ENCODE measurements at places on chromosomes 4 and X.

GRCh38 chr4:135418353-135418752, 1216.8 kb upstream of the PABPC4L start:
- no peaks in the 10 kb centered on the region for H3K27me3 ChIP-seq
- H3K4me3 ChIP-seq, result no peak overlapping the region
- H3K4me1 ChIP-seq, result no peaks in the 10 kb centered on the region

DNA sequence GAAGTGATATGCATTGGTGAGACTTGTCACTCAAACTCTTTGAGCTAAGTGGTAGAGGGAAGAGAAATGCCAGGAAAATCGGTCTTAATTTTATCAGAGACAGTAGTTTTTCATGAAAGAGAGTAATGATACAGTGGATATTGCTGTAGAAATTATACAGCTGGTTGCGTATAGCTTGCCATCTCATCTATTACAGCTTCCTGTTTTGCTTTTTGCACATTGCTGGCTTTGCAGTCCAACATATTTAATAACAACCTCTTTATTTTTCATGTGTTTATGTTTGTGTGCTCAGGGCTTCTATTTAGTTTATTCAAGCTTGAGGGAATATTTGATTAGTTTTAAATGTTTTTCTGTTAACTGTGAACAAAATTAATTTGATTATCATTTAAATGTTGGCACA, 11.5 kb downstream of the SMAD1 start:
- no peaks in the 10 kb centered on the region for H3K27me3 ChIP-seq
- peaks cover 4% of the 10 kb centered on the region for H3K36me3 ChIP-seq
- peaks cover 20% of the 10 kb centered on the region for H3K4me1 ChIP-seq
- no peak overlapping the region for H3K27ac ChIP-seq

DNA sequence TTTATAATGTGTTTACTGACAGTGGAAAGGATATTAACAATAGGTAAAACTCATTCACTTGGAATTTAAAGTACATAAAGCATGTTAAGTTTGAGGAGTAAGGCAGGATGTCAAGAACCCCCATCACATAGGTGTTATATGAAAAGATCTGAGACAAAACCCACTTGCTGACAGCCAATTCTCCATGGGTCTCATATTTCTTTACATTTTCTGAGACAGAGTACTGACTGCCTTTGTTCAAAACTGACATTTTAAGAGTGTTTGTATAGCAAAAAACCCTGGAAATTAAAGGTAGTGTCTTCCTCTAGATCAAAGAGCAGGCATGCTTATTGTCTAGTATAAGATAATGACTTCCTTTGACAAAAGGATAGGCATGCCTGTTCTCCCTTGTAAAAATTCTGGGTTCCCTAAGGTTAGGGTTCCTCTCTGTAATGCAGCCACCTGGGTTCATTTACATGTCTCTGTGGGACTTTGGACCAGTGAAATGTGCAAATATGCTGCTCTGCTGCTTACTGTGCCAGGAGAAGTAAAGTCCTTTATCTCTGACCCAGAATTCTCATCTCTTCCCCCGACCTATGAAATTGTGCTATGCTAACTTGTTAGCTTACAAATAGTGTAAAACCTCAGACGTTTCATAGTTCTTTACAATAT, 123.6 kb downstream of the PCDH18 start:
- H3K36me3 ChIP-seq, result peaks cover 4% of the 10 kb centered on the region
- H3K27ac ChIP-seq, result no peak overlapping the region
- no peak overlapping the region for H3K4me3 ChIP-seq
- DNase-seq, result no peak
- peaks cover 10% of the 10 kb centered on the region for H3K4me1 ChIP-seq

DNA sequence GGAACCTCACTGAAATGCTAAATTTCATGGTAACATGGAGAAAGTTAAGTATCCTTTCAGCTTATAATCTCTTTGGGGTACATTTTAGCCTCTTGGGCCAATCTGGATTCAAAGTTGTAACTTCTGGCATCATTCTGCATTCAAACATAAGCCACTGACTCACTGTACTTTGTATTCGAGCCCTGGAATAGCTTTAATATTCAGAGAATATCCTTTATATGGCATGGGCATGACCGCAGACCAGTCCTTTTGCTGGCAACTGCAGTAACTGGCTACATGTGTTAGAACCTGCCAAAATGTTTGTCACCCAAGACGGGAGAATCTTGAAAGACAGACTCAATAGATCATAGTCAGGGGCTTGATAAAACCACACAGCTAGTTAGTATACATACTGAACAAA, 3.3 kb downstream of the GASK1B start:
- peaks cover 41% of the 10 kb centered on the region for H3K4me1 ChIP-seq
- H3K4me3 ChIP-seq, result peak overlapping the region; percentile 89
- no peaks in the 10 kb centered on the region for H3K27me3 ChIP-seq
- H3K36me3 ChIP-seq, result peaks cover 4% of the 10 kb centered on the region

DNA sequence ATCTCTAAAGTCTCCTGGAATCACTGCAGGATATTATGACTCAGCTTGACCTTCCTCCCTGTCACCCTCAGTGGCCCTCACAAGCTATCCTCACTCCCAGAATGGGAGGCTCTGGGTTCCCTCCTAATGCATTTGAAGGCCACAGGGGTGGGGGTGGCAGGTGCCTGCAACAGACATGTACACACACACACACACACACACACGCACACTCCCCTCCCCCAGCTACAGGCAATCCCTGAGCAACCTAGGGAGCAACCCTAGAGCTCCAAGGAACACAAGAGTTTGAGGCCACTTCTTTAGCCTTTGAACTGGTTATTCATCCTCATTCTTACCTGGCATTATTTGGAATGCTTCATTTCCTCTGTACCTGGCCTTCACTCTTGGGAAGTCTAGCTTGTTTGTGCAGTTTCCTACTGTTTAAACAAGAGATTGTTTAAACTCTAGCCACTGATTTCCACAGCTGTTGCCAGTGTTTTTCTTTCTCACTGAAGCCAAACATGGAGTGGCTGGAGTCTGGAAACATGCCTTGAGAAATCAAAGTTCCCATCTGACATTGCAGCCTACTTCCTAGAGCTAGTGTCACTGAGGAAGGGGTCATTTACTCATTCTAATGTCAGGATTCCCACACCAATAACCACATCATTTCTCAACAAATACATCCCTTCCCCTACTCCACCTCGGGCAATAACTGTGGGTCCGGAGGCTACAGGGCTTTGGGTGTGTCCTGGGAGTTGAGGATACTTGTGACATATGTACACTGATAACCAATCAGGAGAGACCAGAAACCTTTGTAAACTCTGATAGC, 37.7 kb downstream of the MAOA start:
- H3K4me1 ChIP-seq, result peaks cover 6% of the 10 kb centered on the region
- H3K27ac ChIP-seq, result no peak overlapping the region
- H3K4me3 ChIP-seq, result no peak overlapping the region

GRCh38 chrX:131764216-131764615, 220.3 kb downstream of the OR13H1 start:
- H3K4me1 ChIP-seq, result no peaks in the 10 kb centered on the region
- no peak overlapping the region for H3K4me3 ChIP-seq
- no peaks in the 10 kb centered on the region for H3K36me3 ChIP-seq

DNA sequence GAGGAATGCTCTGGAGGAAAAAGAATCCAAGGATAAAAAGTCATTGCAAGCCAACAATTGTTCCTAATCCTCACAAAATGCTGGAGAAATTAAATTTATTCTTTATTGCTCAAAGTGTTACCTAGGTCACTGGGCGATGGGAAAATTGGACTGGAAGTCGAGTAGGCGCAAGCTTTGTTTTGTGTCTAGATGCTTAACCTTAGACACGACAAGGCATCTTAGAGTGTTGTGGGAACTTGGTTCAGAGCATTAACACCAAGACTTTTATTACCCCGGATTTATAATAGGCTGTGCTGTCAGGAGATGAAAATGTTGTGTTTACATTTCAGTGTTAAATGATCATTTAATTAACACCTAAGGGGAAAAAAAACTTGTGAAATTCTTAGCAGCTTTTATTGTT, 25.1 kb downstream of the SLIT2 start:
- H3K27ac ChIP-seq, result no peak overlapping the region
- H3K4me1 ChIP-seq, result peaks cover 58% of the 10 kb centered on the region

- H3K36me3 ChIP-seq, result no peaks in the 10 kb centered on the region
- DNase-seq, result no peak
- H3K4me3 ChIP-seq, result no peak overlapping the region
- no peak overlapping the region for H3K27ac ChIP-seq
These were observed 28.3 kb upstream of the AP1S2 start for GRCh38 chrX:15882704-15883539.

- no peaks in the 10 kb centered on the region for H3K4me1 ChIP-seq
- H3K4me3 ChIP-seq, result no peak overlapping the region
- no peaks in the 10 kb centered on the region for H3K36me3 ChIP-seq
- no peak overlapping the region for H3K27ac ChIP-seq
- H3K27me3 ChIP-seq, result no peaks in the 10 kb centered on the region
- no peak for DNase-seq
These were observed 215.6 kb upstream of the PPARGC1A start for GRCh38 chr4:24105327-24106038.

GRCh38 chr4:26183017-26183416, 137.8 kb upstream of the RBPJ start:
- no peaks in the 10 kb centered on the region for H3K4me1 ChIP-seq
- no peaks in the 10 kb centered on the region for H3K36me3 ChIP-seq
- no peak overlapping the region for H3K4me3 ChIP-seq
- no peaks in the 10 kb centered on the region for H3K27me3 ChIP-seq
- no peak for DNase-seq

DNA sequence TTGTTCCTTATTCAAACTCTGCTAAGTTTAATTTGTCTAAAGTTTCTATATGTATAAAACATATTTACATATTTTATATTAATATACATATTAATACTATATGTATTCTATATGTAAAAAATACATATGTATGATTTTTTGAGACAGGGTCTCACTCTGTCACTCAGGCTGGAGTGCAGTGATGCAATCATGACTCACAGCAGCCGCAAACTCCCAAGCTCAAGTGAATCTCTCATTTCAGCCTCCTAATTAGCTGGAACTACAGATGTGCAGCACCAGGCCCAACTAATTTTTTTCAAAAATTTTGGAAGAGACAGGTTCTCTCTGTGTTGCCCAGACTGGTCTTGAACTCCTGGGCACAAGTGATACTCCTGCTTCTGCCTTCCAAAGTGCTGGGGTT, 684.9 kb downstream of the TRAM1L1 start:
- H3K4me3 ChIP-seq, result no peak overlapping the region
- no peaks in the 10 kb centered on the region for H3K27me3 ChIP-seq
- H3K27ac ChIP-seq, result no peak overlapping the region
- H3K4me1 ChIP-seq, result no peaks in the 10 kb centered on the region

GRCh38 chrX:12911122-12911470, 4.7 kb downstream of the TLR8 start:
- DNase-seq, result no peak
- H3K4me3 ChIP-seq, result no peak overlapping the region
- H3K4me1 ChIP-seq, result no peaks in the 10 kb centered on the region
- no peak overlapping the region for H3K27ac ChIP-seq
- H3K36me3 ChIP-seq, result no peaks in the 10 kb centered on the region

DNA sequence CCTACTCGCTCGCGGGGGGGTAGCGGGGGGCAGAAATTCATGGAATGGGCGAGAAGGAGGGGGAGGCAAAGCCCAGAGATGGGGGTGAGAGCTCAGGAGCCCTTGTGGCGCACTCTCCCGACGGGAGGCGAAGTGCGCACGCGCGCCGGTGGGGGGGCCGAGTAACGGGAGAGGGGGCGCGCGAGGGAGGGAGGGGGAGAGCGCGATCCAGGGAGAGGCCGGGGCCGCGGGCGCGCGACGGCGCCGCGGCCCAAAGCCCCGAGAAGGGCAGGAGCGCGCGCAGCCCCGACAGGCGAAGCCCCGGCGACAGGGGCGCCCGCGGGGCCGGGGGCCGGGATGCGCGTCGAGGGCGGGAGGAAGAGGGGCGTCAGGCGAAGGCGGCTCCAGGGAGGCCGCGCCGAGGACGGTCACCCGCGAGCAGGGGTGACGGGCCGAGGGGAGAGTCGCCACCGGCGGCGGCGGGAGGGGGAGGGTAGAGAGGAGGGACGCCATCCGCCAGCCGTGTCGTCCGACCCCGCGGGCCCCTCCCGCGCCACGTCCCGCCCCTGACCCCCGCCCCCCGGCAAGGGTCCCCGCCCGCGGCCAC, 421 bp downstream of the MECP2 start:
- no peaks in the 10 kb centered on the region for H3K27me3 ChIP-seq
- H3K4me3 ChIP-seq, result peak overlapping the region; percentile 87
- no peaks in the 10 kb centered on the region for H3K36me3 ChIP-seq

- H3K4me1 ChIP-seq, result no peaks in the 10 kb centered on the region
- H3K36me3 ChIP-seq, result peaks cover 20% of the 10 kb centered on the region
These were observed 88.4 kb upstream of the STIM2 start for GRCh38 chr4:26772096-26772873.

- H3K4me1 ChIP-seq, result no peaks in the 10 kb centered on the region
- H3K27ac ChIP-seq, result no peak overlapping the region
- H3K27me3 ChIP-seq, result no peaks in the 10 kb centered on the region
- H3K36me3 ChIP-seq, result no peaks in the 10 kb centered on the region
These were observed 66.7 kb downstream of the RBMX2 start for GRCh38 chrX:130468395-130468923.

DNA sequence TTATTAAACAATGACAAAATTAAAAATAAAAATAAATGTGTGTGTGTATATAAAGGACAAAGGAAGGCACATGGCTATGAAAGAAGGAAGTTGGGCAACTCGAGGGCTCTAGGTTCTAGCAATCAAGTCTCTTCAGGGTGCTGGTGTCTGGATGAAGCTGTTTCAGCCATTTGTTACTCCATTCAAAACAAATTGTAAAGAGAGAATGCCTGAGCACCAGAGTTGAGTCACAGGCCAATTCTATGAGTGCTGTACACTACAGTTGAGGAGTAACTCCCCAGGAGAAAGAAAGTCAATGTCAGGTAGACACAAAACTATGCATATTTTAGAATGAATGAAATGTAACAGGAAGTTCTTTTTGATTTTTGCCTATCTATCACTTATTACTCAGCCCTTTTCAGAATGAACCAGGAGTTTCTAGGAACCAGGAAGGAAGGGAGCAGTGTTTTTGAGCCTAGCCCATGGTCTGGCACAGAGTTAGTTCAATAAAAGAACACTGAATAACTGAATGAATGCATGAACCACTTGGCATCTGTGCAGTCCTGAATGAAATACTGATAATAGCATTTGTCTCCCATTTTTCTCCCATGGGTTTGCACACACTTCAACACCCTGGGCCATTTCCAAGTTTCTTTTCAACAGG, 151.7 kb upstream of the CPEB2 start:
- no peaks in the 10 kb centered on the region for H3K36me3 ChIP-seq
- no peak for DNase-seq
- H3K27ac ChIP-seq, result peak overlapping the region; percentile 49
- H3K27me3 ChIP-seq, result no peaks in the 10 kb centered on the region

DNA sequence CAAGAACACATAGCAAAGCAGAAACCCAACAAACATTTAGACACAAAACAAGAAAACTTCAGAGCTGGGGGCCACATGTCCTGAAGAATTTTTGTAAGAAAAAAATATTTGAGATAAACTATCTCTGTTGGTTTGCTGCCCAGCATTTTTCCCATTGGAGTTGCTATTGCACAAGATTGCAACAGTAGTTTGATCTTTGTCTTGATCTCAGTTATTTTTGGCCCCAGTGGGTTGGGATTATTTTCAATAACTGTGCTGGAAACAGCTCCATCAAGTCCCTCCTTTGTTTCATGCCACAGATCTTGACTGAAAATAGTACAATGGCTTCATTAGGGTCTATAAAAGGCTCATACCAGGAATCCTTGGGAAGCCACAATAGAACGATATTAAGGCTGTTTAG, 103.8 kb upstream of the RAI2 start:
- H3K4me1 ChIP-seq, result no peaks in the 10 kb centered on the region

GRCh38 chrX:68835104-68835442, 6.3 kb downstream of the EFNB1 start:
- H3K27me3 ChIP-seq, result no peaks in the 10 kb centered on the region
- peaks cover 9% of the 10 kb centered on the region for H3K4me1 ChIP-seq
- peaks cover 4% of the 10 kb centered on the region for H3K36me3 ChIP-seq
- DNase-seq, result peak; percentile 47
